Astrocyte of the spinal cord (primary cell): ENCODE measurements at places on chromosomes 1 and 21.
A peak's percentile ranks its signal among the peaks of the same experiment; 100 is the strongest.

DNA sequence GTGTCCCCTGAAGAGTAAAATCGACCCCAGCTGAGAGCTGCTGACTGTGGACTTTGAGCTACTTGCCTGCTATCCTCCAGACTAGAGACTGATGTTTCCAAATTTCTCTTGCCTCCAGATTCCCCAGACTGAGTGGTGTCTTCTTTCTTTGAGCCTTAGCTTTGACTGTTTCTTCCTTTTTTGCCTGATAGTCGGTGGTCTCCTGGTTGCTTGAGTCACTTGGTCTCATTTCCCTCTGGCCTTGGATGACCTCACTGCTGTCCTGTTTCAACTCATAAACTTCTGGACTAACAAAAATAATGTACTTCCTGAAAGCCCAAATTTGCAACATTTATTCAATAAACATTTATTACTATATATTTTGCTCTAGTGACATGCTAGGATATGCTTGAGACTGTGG is 52.9 kb upstream of the DIPK1A start:
- DNase-seq, result no peak

- no peak for DNase-seq
Observed at GRCh38 chr1:109800291-109800690, 36.6 kb upstream of the EPS8L3 start.

DNA sequence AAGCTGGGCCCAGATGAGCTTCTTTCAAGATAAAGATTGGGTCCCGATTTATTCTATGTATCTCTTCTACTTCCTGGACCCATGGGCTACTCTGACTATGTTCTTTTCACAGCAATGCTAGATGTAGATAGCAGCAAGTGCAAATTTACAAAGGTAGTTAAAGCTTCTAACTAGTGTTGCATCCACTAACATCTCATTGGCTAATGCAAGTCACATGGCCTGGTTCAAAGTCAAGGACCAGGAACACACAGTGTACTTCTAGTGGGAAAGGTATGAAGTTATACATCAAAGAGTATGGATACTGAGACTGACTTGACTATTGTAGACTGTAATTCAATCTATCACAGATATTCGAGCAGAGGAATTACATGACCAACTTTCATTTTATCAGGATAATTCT is 588.8 kb downstream of the PLA2G4A start:
- DNase-seq, result no peak

DNA sequence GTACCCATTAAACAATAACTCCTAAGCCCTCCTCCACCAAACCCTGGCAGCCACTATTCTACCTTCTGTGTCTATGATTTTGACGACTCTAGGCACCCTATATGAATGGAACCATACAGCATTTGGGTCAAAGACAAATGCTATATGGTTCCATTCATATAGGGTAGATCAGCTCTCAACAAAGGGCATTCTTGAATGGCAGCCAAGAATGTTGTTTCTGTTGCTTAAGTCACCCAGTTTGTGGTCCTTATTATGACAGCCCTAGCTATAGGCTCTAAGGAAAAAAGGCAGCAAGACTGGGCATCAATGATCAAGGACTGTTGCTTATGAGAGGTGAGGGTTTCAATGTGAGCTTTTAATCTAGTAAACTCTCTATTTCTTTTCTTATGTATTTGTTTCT is 4.7 kb upstream of the SLC5A9 start:
- DNase-seq, result no peak

DNA sequence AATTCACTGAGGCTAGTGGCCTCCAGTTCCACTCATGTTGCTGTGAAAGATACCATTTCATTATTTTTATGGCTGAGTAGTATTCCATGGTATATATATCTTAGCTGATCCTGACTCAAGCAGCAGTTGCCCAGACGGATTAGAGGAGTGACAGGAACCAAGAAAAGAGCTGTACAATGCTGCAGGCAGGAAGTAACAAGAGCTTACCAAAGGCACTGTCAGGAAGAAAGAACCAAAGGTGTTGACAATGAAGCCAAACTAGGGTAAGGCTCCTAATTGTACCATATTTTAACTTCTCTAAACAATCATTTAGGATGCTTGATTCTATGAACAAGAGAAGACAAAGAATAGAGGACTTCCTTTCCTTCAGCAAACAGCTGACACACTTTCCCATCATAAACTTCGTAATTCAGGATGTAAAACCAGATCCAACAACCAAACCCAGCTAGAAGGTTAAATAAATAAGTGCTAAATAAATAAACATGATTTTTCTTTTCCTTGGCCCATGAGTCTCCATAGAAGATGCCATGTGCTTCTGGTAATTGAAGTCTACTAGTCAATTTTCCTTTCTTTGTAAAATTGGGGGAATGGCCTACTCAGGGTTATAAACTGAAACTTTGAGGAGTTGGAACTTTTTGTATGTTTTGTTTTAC is 248.2 kb upstream of the SGIP1 start:
- no peak for DNase-seq

GRCh38 chr1:18907021-18907916 is 4.9 kb upstream of the ALDH4A1 start:
- peak; percentile 69 for DNase-seq

- no peak for DNase-seq
Observed at GRCh38 chr21:41906770-41907169, 27.6 kb upstream of the PRDM15 start.

- no peak for DNase-seq
Observed at GRCh38 chr1:206518743-206519142, 11.4 kb downstream of the RASSF5 start.

DNA sequence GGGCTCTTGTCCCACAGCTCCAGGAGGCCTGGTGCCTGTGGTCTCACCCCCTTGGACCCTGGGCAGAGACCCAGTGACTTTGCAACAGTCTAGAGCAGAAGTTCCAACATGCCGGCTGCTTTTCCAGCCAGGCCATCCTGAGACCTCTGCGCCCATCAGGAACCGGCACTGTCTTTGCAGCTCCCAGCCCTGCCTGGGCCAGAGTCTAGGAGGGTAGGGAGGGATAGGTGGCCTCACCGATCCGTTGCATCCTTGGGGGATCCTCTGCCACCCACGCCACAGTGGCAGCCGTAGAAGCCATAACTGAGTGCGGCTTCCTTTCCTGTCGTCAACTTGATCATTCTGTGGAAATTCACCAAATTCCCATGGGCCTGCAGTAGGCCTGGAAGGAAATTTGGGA is 1.3 kb downstream of the PLA2G2A start:
- no peak for DNase-seq

DNA sequence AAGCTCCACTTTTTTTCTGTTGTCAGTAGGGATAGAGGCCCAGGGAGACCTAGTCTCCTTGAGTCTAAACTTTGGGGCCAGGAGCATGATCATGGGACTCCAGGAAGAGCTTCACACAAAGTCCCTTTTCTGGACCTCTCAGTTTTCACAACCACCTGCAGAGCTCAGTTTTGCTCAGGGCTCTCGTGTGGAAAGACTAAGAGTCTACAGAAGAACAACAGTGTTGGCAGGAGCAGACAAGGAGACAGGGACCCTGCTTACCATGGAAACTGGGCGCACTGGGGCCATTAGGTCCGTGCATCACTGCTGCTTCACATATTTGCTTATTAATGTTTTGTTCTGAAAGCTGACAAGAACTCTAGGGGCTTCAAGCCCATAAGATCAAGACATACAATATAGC is 63.9 kb upstream of the HSD17B7 start:
- DNase-seq, result no peak

DNA sequence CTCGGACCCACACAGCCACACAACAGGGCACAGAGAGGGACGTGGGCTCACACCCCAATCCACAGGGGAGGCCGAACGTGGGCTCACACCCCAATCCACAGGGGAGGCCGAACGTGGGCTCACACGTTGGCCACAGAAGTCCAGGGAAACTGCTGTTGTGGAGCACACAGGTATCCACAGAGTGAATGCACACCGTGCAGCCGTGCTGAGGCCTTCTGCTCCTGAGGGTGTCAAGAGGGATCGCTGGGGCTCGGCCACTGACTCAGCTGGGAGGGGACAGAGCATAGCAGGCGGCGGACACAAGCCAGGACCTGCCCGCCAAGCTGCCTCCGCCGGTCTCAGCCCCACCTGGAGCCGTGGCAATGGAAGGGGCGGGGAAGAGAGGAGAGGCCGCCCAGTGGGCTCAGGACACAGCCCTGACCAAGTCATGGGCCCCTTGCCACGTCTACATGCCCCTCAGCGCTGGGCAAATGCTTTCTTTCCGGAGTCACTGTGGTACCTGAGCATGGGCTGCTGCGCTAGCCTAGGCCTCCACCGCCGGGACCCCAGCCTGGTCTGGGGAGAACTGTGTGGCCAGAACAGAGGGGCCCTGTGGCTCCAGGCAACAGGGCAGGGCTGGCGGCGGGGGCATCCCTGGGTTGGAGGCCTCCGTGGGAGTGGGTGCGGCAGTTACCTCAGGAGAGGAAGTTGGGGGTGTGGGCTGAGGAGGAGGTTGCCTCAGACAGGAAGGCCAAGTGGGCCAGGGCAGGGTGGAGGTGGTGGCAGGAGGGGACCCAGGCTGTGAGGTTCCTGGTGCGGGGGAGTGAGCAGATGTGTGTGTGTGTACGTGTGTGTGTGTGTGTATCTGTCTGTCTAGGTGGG is 1.2 kb downstream of the SYTL1 start:
- no peak for DNase-seq

DNA sequence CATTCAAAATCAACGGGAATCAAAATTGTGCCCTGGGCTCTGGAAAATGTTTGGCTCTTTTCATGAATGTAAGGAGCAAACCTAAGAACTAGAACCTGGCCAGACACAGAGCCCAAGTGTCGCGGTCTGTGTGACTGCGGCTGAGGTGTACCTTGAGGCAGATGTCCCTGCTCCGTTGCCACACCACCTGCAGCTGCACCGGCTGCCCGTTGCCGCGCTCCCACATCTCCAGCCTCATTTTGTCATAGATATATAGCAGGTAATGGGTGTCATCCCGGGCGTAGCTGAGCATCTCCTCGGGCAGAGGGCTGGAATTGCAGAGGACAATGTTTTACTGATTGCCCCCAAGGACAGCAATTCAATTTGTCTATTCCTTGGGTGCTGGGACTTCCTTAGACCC is 18.7 kb downstream of the EXOSC10 start:
- no peak for DNase-seq

GRCh38 chr1:203199816-203200571 is 13.5 kb upstream of the CHI3L1 start:
- no peak for DNase-seq

DNA sequence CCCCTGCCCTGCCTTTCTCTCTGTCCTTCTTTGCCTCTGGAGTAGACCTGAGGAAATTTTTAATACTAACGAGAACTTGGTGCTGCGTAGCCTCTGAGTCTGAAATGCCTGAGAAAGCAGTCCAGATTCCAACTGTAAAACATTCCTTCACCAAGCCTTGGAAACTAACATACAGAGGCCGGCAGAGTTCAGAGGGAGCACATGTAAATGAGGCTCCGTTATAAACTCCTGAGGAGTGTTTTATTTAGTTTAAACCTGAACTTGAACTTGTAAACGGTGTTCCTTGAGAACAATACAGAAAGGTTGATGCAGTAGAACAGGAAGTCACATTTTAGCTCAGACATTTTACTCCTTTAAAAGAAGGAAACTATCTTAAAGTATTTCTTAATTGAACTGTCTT is 280.7 kb downstream of the TM2D1 start:
- no peak for DNase-seq

GRCh38 chr1:118322331-118322730 is 137.3 kb upstream of the SPAG17 start:
- no peak for DNase-seq

DNA sequence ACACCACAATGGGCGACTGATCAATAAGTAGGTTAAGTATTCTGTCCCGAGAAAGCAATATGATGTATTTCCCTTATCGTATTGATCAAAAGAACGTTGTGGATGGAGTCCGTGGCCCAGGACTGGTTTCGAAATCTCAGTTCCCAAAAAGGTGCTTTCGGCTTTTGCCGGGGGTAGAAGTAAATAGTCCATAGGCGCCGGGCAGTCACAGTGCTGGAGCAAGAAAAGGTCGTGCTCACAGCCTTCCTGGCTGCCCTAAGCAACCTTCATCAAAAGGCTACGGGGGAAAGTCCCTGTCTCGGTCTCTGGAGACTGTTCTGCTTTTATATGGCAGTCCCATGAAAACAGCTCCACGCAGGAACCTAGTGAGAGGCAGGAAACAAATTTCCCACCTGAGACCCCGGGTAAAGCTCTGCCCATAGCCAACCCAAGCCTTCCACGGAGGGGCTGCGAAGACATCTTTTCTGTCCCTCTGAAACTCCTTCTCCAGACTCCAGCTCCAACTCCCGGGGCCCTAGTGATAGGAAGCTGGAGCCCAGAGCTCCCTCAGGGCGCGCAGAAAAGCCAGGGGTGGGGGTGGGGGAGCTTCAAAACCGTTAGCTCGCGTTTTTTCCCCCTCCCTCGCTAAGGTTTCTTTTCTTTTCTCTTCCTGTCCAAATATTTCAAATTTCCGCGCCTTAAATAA is 7.0 kb downstream of the CDKN2C start:
- peak; percentile 57 for DNase-seq

DNA sequence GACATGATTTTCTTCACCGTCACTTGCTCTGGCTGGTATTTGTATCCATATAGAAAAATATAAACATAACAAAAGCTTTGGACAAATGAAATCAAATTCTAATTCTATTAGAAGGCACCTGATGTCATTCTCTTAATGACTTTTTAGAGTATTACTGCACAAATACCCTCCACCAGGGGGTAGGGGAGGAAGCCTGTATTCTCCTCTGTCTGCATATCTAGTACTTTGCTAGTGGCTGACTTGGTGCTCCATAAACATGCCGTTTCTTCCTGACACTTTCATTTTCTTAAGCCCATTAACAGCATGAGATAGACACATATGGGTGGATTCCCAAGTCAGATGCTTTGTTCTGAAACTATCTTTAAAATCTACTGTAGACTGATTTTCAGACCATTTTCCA is 20.6 kb upstream of the KCNJ15 start:
- peak; percentile 48 for DNase-seq

- peak; percentile 3 for DNase-seq
Observed at GRCh38 chr1:215777370-215777925, 210.3 kb downstream of the KCTD3 start.

- DNase-seq, result no peak
Observed at GRCh38 chr21:32914424-32915039, 111.2 kb upstream of the OLIG2 start.

GRCh38 chr1:153592748-153593147 is 20.2 kb downstream of the S100A16 start:
- no peak for DNase-seq

DNA sequence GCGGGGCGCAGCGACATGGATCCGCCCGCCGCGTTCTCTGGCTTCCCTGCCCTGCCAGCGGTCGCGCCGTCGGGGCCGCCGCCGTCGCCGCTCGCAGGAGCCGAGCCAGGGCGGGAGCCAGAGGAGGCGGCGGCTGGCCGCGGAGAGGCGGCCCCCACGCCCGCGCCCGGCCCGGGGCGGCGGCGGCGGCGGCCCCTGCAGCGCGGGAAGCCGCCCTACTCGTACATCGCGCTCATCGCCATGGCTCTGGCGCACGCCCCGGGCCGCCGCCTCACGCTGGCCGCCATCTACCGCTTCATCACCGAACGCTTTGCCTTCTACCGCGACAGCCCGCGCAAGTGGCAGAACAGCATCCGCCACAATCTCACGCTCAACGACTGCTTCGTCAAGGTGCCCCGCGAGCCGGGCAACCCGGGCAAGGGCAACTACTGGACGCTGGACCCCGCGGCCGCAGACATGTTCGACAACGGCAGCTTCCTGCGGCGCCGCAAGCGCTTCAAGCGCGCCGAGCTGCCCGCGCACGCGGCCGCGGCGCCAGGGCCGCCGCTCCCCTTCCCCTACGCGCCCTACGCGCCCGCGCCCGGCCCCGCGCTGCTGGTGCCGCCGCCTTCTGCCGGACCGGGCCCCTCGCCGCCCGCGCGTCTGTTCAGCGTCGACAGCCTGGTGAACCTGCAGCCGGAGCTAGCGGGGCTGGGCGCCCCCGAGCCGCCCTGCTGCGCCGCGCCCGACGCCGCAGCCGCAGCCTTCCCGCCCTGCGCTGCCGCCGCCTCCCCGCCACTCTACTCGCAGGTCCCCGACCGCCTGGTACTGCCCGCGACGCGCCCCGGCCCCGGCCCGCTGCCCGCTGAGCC is 459 bp downstream of the FOXE3 start:
- DNase-seq, result no peak
